ENCODE measurements at places on chromosomes 4 and X.

DNA sequence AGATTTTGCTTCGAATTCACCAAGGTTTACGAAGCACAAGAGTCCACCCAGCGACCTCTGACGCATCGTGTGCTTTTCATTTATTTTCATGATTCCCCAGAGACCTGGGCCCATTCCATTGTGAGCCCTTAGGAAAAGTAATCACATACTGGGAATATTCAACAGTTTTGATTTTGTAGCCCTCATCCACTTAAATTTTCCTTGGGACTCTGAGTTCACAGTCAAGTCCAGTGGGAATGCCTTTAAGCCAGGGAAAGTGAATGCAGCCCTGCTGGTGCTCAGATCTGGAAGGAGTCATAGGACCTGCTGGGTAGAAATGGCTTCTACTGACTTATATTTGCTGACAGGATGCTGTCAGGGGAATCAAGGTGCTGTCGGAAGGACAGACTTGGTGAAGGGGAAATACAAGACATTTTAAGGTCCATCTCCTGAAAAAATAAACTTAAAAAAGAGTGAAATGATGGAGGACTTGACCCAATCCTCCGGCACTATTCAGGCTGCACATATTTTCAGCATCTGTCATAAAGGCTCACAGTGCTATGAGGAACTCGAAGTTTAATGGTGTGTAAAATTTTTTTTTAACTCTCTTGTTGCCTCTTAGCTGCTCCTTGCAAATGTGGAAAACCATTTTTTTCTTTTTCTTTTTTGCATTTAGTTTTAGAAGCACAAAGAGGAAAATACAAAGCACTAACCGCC lies 204.9 kb downstream of the MID1 start:
- no peak for DNase-seq

- no peak for DNase-seq
Observed at GRCh38 chrX:46298821-46299220, 246.4 kb downstream of the ZNF674 start.

DNA sequence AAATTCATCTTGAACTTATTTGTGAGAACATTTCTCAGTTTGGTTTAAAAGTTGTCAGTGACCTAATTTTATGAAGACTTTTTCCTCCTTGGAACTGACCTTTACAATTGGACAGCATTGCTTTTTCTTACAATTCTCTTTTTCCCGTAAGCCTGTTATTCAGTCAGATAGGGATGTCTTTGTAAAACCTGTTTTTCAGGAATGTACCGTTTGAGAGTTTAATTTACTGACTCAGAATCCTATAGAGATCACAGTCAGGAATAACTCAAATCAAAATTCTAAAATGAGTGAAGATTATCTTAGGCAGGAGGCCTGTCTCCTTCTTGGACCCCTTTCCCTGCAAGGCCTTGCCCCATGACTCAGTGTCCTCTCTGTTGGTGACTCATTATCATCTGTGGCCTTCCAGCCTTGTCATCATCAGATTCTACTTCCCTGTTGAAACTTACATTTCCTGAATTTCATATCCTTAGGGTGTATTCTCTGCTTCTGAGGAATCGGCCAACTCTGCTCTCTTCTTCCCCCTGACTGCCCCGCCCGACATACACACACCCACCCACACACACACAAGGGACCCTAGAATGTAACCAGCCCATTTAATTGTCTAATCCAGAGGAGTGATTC lies 99.8 kb downstream of the ARHGAP10 start:
- no peak for DNase-seq

DNA sequence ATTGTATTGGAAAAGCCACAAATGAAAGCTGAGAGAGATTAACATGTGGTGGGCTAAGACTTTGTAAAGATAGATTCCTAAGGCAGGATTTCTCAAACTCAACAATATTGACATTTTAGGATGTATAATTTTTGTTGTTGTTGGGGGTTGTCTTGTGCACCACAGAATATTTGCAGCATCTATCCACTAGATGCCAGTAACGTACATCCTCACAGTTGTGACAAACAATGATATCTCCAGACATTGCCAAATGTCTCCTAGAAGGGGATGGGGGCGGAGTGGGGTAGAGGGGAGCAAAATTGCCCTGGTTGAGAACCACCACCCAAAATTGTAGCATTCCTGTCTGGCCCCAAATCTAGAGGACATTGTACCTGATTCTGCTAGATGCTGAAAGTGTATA lies 14.7 kb upstream of the CBR4 start:
- DNase-seq = no peak

GRCh38 chrX:123157586-123157985 lies 26.5 kb upstream of the GRIA3 start:
- DNase-seq = no peak

Measured in activated CD8-positive, alpha-beta memory T cell treated with anti-CD3 and anti-CD28 coated beads for 1 hour (primary cell).